Heart left ventricle (tissue), 16 donors: ENCODE measurements at places on chromosomes 5 and 9.

DNA sequence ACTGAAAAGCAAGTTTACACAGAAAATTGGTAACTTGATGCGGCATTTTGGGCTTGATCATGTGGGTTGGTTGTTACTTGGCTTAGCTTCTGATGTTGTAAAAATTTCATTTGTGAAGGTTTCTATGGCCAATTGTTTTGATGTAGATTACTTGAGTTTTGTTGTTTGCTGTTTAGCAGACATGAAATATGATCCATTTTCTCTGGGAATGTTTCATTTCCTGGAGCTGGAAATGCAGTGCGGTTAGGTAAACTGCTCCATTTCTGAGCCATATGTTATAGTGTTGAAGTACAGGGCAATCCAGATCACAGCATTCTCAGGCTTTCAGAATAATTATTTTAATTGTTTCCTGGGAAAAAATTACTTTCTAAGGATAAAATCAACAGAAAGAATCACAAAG is 396.9 kb downstream of the ENC1 start:
- no peak for DNase-seq

- DNase-seq: no peak
Observed at GRCh38 chr5:38263983-38264382, 5.6 kb downstream of the EGFLAM start.

GRCh38 chr5:14824499-14824898 is 47.1 kb downstream of the ANKH start:
- no peak for DNase-seq

DNA sequence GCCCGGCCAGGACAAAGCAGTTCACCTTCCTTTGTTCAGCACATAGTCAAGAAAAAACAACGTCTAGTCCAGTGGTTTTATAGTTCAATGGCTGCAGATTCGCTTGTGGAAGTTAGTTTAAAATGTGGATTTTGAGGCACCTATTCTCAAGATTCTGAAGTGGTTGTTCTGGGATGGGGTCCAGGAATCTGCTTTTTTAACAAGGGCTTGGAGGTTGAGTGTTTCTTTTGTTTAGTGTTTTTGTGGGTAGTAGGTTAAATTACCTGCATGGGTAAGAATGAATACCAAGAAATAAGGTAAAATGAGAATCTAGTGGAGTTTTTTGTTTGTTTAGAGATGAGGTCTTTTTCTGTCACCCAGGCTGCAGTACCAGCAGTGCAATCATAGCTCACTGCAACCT is 28.4 kb upstream of the NADK2 start:
- no peak for DNase-seq

DNA sequence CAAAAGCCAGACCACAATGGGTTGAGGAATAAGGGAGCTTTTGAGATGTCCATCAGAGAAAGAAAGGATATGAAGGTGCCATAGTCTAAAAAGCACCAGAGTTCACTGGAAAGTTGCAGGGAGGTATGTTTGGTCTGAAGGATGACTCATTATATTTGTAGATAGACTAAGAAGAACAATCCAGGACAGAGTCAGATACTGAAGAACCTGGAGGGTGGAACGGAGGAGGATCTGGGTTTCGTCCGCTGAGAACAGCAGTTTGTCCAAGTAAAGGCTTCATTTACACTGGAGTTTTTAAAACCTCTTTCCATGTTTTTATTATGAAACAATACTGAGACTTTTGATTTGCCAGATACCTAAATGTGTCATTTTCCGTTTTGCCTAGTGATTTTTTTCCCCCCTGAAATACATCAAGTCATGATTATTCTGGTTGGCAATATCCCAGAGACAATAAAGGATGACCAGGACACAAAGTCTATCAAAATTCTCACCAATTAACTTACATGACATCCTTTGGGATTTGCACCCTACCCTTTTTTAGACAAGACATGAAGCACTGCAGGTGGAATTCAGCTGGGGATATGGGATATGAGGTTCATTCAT is 219.9 kb downstream of the MLLT3 start:
- DNase-seq: no peak

GRCh38 chr9:34993502-34994259 is 4.1 kb downstream of the DNAJB5 start:
- DNase-seq: peak; percentile 89

DNA sequence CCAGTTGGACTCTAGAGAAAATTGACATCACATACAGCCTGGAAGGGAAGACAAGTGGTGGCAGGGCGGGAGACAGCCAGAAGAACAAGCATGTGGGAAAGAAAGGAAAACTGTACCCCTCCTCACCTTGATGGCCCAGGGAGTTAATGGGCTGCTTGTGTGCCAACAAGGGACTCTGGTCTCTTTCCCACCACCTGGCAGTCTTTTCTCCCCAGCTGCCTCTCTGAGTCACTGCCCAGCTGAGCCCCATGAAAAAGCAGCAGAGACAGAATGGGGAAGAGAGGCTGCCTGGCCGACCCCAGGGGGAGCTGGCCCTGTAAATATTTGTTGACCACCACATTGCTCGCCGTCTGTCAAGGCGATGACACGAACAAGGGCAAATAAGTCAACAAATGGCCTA is 359.4 kb downstream of the ENC1 start:
- no peak for DNase-seq

DNA sequence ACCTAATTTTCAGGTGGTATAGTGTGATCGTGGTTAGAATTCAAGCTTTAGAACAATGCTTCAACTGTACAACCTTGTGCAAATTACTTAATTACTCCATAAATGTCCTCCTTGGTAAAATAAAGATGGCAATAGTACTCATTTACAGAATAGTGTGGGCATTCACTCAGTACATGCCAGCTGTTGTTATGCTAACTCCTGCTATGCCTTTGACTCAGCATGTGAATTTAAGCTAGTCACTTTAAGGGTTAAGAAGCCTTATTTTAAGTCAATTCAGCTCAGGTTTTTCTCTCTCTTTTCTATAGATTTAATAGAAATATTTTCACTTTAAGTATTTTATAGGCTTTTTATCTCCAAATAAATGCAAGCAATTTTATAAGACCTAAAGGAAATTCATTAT is 335.6 kb upstream of the ITGA1 start:
- no peak for DNase-seq

DNA sequence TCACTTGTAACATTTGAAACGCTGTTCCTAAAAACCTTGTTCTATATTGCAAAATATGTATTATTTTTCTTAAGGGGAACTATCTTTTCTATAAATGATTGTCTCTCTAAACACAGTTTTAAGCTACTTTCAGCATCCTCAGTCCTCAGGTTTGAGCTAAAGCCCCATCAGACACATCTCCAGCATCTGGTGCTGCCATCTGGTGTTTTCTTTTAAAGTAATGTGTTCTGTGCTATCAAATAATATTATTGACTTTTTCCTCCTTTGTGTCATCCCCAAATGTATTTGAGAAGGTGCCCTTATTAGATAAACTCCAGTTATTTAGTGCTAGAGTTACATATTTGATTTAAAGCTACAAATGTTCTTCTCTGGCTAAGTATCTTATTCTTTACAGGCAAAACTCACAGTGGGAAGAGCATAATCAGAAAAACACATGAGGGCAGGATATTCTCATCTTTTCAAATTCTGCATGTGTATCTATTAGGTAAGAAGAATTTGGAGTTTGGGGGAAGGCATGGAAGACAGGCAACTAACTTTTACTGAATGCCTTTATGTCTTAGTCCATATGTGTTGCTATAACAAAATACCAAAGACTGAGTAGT is 27.5 kb downstream of the ZNF474 start:
- DNase-seq: no peak
